Germinal center (tissue), 1 donor: ENCODE measurements at places on chromosomes 5 and 9.
A peak's percentile ranks its signal among the peaks of the same experiment; 100 is the strongest.

DNA sequence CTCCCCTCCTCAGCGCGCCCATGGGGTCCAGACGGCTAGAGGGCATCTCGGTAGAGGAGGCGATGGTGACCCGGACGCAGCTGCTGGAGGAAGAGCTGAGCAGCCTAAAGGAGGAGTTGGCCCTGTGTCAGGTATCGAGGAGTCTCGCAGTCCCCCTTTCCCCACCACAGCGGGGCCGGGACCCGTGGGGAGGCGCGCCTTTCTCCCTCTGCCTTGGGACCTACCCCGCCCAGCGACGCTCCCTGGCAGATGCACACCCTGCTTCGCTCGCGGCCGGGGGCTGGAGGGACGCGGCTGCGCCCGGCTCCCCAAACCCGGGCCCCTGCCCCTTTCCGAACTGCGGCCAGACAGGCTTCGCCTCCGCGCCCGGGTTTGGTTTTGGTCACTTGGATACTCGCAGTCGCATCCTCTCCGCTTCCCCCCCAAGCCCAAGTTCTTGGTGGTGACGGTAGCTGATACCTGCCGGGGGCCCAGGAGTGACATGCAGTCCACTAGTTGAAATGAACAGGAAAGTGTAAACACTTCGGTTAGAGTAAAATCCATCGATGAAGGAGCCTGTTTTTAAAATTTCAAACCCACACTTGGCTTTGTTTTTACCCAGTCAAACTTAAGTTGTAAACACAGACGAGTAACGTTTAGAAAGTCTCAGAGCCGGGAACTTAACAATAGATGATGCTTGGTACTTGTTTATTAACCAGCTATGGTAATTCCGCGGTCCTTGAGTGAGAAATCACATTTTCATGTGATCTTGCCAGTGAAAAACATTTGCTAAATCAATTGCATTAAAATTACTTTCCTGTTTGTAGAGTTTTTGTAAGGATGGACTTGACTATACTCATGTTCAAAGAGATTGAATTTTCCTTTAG lies 688 bp downstream of the CNTLN start:
- DNase-seq, result peak; percentile 42

GRCh38 chr5:68250661-68251298 lies 35.2 kb downstream of the PIK3R1 start:
- DNase-seq, result no peak

GRCh38 chr5:130158036-130158435 lies 253.8 kb downstream of the CHSY3 start:
- no peak for DNase-seq

- DNase-seq, result no peak
Observed at GRCh38 chr9:2126331-2126803, 111.2 kb downstream of the SMARCA2 start.

- no peak for DNase-seq
Observed at GRCh38 chr5:149799119-149799623, 69.1 kb downstream of the PPARGC1B start.

DNA sequence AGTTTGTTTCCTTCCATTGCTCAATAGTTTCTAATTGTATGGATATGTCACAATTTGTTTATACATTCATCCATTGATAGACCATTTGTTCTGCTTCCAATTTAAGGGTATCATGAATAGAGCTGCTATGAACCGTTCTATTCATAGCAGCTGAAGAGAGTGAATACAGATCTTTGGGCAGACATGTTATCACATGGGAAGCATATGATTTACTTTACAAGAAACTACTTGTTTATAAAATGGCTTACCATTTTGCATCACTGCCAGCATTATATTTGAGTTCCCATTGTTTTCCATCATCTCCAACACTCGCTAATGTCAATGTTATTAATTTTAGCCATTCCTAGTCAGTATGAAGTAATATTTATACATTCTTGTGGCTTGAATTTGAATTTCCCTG lies 549.0 kb downstream of the MAT2B start:
- no peak for DNase-seq

DNA sequence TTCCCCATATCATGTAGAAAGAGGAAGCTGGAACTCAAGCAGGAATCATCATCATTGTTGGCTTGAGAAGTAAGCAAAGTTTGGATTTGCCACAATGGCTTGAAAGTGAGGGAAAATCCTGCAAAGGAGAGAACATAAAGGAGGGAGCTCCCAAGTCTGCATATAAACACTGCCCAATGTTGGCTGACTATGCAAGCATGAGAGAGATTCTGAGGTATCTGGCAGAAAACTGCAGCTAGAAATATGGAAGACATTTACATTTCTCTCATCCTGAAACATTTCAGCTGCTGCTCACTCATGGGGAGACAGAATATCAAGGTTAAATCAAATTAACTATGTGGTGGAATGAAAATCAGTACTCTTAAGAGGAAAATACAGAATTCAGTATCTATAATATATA lies 415.6 kb upstream of the TNC start:
- DNase-seq, result no peak

DNA sequence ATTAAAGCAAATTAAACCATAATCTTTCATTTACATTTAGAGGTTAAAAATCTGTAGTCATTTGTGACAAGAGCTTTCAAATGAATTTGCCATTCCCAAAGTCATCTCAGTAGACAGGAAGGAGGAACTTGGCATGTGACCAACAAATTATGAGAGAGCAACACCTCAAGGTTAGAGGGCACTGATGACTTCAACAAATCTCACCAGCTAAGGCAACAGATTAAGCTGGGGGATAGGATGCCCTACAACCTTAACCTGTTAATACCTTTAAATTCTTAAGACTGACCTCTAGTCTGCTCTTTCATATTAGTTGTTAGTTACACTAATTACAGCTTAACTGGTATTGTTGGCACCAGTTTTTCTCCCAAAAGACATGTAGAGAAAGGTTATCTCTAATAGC lies 18.4 kb downstream of the POU5F2 start:
- DNase-seq, result no peak
